ENCODE measurements at places on chromosomes 3 and 15. TPM values are rescaled to one million over a fixed set of nuclear protein-coding genes. Genes with fewer than 3 reads are reported as not detected.

The RGMA gene
- not detected for total RNA-seq

The C3orf70 gene
- 0.06 TPM for total RNA-seq

The CLEC3B gene
- total RNA-seq = not detected

The CLRN1 gene
- not detected for total RNA-seq

The ZNF80 gene
- total RNA-seq = 0.40 TPM

The ROPN1B gene
- not detected for total RNA-seq

The CRELD1 gene
- 29.7 TPM for total RNA-seq

The SH2D7 gene
- not detected for total RNA-seq

The LDHAL6B gene
- not detected for total RNA-seq

The CIB2 gene
- total RNA-seq = 1.8 TPM

Data from natural killer cell treated with Interleukin-12 subunit alpha and Interleukin-12 subunit beta and Interleukin-15 and Interleukin-18, amount 100 ng/mL, for 72 hours (primary cell).